ENCODE measurements at places on chromosomes 3 and 15.

DNA sequence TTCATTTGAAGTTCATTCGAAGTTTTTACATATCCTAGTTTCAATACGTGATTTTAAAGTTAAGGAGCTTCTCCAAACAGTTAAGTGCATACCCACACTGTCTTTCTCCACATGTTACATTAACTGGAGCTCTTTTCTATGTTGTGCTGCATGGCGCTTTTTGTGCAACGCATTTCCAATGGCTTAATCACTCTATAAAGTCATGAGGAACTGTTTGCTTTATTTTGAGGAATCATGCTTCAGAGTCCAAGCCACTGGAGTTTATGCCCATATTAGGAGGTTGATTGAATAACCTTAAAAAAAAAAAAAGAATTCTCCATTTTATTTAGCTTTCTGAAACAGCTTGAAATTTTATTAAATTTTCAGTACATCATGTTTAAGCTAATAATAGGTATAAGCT is 109.4 kb upstream of the MBNL1 start:
- no peak for DNase-seq

- DNase-seq: no peak
Measured at GRCh38 chr3:49724586-49724985, 835 bp upstream of the GMPPB start.

DNA sequence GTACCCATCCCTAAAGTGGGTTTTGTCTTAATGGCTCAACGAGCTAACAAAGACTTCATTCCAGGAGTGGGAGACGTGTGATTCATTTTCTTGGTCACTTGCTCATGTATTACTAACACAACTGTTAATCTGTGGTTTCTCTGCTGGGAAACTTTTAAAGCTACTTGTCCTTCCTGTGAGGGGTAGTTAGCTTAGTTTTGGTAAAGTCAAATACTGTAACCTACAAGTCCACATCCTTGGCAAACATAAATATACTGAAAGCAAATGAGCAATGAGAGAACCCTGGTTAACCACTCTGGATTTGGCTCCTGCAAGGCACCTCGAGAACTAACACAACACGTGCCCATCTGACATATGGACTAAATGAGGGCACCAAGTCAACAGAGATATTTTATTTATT is 19.9 kb downstream of the NOX5 start:
- DNase-seq: no peak

DNA sequence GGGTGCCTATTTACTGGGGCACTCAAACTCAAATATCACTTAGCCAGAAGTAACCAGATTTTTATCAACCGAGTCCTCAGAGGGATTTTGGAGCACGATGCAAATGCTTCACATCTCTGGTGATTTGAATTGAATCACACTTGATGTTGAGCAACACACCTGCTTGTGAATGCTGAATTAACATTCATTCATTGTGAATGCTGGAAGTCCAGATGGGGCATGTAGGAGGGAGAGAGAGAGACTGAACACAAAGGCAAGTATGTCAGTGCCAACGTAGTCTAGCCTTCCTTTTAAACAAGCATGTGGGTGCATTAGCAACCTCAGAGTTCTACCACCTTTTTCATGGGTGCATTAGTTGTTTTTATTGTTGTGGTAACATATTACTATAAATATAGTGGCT is 156.2 kb downstream of the ADAMTSL3 start:
- no peak for DNase-seq

GRCh38 chr3:75938921-75939320 is 153.6 kb upstream of the ZNF717 start:
- DNase-seq: no peak

- DNase-seq: no peak
Measured at GRCh38 chr15:52523192-52523591, 5.5 kb downstream of the MYO5A start.

GRCh38 chr3:123271466-123272159 is 69.9 kb downstream of the SEC22A start:
- no peak for DNase-seq

DNA sequence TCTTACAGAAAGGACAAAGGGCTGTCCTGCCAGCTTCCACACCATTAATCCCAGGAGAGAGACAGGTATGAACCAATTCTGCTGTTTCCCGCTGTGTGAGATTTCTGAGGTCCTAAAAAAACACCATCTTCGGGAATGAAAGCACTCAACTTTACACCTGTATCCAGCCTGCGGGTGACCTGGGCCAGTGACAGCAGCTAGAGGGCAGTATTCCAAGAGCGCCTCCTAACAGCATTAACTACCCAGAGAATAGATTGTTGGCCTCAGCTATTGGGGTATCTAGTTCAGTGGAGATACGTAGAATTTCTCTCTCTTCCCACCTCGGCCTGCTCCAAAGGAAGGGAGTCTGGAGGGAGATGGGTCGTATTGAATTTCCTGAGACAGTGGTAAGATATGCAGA is 55.1 kb downstream of the WDR76 start:
- peak; percentile 7 for DNase-seq

GRCh38 chr15:71997691-71998090 is 120.3 kb downstream of the MYO9A start:
- no peak for DNase-seq

- DNase-seq: no peak
Measured at GRCh38 chr3:117358717-117359314, 649.2 kb downstream of the TUSC7 start.

GRCh38 chr3:63762180-63762579 is 56.9 kb upstream of the C3orf49 start:
- DNase-seq: no peak

DNA sequence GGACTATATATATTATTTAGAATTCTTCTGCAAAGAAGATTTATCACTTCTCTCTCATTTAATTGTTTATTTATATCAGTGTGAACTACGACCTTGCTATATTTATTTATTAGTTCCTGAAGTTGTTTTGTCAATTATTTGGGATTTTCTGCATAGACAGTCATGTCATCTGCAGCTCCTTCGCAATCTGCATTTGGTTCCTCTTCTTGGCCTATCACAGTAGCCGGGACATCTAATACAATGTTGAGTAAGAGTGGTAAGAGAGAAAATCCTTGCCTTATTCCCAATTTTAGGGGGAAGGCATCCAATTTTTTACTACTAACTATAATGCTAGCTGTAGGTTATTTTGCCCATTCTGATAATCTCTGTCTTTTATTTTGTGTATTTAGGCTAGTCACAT is 39.4 kb downstream of the FOXL2 start:
- no peak for DNase-seq

GRCh38 chr15:74785194-74786032 is 3.5 kb downstream of the CSK start:
- no peak for DNase-seq

- DNase-seq: no peak
Measured at GRCh38 chr3:37859908-37860199, 1.8 kb upstream of the CTDSPL start.

DNA sequence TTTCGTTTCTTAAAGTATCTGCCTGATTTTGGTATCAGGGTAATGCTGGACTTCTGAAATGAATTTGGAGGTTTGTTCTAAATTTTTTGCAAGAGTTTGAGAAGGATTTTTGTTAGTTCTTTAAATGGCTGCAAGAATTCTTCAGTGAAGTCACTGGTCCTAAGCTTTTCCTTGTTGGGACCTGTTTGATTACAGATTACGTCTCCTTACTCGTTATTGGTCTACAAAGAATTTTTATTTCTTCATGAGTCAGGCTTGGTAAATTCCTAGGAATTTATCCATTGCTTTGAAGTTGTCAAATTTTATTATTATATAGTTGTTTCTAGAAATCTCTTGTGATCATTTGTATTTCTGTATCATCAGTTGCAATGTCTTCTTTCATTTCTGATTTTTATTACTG is 196.0 kb downstream of the DPH6 start:
- DNase-seq: no peak

DNA sequence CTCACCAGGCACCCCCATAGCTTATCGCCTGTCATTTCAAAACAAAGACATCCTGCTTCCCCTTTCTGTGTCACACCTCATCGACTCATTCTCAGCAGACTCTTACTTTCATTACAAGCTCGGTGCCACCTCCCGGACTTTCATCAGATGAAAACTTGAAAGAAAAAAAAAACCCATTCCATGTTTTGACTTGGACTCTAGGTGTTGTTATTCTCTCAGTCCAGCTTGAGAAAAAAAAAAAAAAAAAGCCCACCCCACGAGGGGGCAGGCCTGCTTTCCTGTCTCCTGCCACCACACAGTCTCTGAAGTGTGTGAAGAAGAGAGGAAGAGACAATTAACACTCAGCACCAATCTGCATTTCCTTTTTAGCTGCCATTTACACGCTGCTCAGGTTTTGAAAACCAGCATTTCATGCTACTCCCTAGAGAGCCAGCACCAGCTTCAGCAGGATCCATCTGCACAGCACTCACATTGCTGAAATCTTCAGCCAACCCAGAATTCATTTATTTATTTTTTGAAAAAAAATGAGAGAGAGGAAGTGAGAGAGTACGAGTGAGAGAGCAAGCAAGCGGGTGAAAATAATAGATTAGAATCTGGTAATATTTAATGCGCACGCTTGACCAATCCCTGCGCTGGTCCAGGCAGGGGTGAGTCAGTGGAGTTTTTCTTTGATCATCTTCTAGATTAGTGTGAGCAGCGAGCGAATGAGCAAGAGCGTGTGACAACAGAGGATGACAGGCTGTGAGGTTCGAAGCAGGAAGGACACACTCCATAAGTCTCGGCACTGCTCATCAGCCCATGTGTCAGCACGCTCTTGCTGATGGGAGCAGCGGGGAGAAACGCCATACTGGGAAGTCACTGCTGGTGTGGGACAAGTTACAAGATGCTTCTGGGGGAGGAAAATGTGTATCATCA is 23.5 kb downstream of the ZNF80 start:
- peak; percentile 79 for DNase-seq

- no peak for DNase-seq
Measured at GRCh38 chr15:58062175-58062574, 3.3 kb downstream of the ALDH1A2 start.

- DNase-seq: no peak
Measured at GRCh38 chr3:123788710-123789109, 95.4 kb downstream of the MYLK start.

DNA sequence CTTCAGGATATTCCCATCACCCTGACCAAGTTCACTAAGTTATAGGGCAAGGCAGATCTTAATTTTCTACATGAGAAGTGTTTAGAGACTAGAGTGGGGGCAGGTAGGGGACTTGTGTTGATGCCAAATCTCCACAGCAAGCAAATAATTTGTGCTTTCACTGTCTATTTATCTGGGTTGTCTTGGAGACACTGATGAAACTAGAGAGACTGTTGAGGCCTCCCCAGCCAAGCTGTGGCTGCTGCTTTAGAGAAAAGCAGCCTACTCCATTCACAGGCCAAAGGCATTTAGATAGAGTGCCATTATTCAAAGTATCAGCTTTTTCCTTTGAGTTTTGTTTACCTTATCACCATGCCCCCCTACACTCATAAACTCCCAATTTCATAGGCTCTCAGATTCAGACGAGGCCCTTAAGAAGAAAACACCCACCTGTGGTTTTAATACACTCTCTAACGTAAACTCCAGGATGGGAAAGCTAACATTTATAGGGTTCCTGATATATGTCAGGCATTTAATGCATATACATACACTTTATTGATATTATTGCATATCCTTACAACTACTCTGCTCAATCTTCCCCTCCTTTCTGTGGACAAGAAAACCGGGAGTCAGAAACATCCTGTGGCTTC is 130.4 kb upstream of the FOXB1 start:
- no peak for DNase-seq

GRCh38 chr3:84789961-84790360 is 168.8 kb upstream of the CADM2 start:
- DNase-seq: no peak

DNA sequence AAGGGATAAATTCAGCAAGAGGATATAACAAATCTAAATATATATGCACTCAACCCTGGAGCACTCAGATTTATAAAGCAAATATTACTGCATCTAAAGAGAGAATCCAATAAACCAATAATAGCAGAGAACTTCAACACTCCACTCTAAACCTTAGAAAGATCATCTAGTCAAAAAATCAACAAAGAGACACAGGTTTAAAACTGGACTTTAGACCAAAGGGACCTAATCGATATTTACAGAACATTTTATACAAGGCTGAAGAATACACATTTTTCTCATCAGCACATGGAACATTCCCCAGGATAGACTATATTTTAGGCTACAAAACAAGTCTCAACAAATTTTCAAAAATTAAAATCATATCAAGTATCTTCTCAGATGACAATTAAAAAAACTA is 379.0 kb downstream of the GBE1 start:
- DNase-seq: no peak

GRCh38 chr3:52053307-52054304 is 2.8 kb downstream of the DUSP7 start:
- DNase-seq: peak; percentile 52

- no peak for DNase-seq
Measured at GRCh38 chr15:49435174-49435573, 12.1 kb downstream of the FGF7 start.

DNA sequence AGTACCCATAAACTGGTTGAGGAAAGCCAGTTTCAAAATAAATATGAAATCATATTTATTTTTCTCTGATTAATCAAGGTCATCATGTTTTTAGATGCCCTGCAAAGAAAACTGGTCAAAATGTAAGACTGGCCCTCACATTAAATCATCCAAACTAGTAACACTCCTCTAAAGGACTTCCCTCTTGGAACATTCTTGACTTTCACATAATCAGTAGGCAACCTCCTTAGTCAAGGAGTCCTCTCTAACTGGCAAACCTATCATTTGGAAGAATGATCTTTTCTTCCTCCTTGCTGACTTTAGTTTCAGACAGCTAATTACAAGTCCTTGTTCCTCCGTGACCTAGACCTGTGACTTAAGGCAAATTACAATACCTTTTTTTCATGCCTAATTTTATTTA is 82.5 kb upstream of the DCBLD2 start:
- no peak for DNase-seq

- DNase-seq: no peak
Measured at GRCh38 chr3:37825744-37826400, 35.8 kb upstream of the CTDSPL start.

DNA sequence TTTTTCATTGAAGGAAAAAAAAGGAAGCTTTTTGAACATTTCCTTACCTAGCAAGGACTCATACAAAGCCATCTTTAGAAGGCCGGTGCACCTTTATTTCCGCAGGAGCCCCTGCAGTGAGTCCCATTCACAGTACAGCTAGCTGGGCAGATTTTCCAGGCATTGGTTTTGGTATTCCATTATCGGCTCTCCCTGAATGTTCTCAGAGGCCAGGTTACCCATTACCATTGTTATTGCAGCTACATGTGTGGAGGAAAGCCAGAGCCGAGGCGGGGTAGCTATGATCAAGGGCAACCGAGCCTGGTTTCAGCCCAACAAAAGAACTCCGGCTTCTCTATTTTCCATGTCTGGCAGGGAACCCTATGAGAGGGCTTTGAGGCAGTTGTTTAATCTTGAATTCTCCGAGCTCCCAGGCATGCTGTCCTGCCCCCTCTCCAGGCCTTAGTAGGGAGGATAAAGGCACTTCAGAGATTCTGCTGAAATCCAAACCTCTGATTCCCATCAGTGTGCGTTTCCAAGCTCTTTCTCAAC is 100.3 kb downstream of the LRRK1 start:
- DNase-seq: no peak

DNA sequence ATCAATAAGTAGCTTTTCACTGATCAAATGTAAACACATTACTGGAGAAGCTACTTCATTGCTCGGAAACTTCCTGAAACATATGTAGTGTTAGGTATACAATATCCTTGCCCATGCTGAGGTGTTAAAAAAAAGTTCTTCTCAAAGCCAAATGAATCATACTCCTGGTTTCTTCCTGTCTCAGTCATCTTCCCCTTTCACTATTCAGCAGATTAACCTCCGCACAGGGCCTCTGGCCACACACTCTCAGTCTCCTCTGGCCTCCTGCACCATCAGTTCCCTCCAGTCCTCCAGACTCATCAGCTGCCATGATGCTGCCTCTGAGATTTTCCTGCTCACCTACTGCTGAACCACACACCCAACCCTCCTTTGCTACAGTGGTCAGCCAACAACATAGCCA is 70.5 kb upstream of the BOC start:
- peak; percentile 7 for DNase-seq
